ENCODE measurements at places on chromosomes 13 and 19.

- DNase-seq, result no peak
Observed at GRCh38 chr13:49567491-49567890, 17.9 kb downstream of the RCBTB1 start.

DNA sequence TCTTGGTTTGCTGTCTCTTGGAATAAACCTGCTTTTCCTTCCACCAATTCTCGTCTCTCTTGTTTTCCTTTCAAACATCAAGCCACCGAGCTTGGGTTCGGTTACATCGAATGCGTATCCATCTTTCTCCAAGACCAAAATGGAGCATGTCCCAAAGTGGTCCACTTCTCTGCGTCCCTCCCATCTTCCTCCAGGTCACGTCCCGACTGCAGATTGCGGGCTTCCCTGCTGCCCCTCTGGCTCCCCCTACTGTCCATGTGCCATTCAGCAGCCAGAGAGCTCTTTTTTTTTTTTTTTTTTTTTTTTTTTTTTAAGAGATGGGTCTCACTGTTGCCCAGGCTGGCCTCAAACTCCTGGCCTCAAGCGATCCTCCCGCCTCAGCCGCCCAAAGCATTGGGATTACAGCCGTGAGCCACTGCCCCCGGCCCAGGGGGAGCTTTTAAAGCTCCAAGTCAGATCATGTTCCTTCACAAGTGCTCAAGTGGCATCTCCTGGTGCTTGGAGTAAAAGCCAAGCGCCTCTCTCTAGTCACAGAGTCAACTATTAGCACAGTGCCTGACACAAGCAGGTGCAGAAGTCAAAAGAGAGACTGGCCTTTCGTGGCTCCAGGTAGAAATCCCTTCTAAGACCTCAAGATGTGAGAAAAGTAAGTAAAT, 10.0 kb downstream of the COL5A3 start:
- peak; percentile 84 for DNase-seq

- peak; percentile 55 for DNase-seq
Observed at GRCh38 chr19:16587833-16588823, 15.9 kb upstream of the SLC35E1 start.

DNA sequence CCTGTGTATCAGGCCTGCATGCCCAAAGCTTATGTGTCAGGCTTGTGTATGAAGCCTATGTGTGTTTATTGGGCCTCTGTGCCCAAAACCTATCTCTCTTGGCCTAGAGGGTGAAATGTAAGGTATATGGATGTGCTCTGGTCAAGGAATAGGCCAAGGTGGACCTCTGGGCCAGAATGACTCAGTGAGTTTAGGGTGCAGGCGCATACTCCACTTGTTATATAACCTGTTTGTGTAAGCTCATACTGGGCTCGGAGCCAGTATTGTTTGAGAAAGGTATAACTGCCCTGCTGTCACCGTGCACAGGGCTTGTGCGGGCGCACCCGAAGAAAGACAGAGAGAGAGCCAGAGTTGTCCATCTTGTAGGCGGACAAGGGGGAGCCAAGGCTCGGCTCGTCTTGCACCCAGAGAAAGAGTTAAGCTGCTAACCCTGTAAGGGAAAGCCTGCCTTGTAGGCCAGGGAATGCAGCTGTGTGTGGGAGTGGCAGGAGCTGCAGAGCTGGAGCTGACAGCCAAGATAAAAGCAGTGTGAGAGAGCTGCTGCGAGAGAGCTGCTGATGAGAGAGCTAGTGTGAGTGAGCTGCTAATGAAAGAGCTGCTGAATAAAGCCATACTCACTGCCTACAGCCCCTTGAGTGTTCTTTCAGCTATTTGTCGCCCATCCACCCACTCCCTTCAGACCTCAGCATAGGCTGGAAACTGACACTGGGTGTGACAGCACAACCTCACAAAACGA, 43.4 kb upstream of the N4BP2L1 start:
- DNase-seq, result peak; percentile 89

- DNase-seq, result no peak
Observed at GRCh38 chr13:93345770-93346169, 119.2 kb downstream of the GPC6 start.

DNA sequence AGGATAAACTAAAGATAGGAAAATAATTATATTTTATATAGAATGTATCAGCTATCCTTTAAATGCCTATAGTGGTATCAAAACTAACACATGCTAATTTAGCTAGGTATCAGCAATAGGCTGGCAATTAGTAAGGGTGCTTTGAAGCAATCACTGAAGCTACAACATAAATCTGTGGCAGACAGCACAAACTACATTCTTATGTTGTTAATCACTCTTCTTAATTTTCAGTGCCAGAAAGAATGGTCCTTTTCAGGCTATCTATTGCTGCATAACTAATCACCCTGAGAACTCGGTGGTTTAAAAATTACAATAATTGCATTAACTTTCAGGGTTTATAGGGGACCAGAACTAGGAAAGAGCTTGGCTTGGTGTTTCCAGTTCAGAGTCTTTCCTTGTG, 963.1 kb downstream of the EFNB2 start:
- DNase-seq, result no peak

DNA sequence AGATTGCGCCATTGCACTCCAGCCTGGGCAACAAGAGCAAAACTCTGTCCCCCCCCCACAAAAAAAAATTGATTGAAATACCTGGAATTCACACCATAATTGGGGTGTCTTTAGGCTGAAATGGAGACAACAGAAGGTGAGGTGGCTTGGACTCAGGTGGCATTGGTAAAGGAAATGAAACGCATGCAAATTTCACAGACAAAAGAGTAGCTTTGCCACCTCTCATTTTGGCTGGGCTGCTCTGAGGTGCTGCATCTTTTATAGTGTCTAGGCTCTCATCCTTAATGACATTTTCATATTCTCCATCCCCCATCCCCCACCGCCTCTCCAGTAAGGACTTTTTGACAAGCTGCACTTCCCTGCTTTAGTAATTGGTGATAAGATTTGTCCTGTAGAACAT, 6.9 kb downstream of the UBE2L5 start:
- no peak for DNase-seq

DNA sequence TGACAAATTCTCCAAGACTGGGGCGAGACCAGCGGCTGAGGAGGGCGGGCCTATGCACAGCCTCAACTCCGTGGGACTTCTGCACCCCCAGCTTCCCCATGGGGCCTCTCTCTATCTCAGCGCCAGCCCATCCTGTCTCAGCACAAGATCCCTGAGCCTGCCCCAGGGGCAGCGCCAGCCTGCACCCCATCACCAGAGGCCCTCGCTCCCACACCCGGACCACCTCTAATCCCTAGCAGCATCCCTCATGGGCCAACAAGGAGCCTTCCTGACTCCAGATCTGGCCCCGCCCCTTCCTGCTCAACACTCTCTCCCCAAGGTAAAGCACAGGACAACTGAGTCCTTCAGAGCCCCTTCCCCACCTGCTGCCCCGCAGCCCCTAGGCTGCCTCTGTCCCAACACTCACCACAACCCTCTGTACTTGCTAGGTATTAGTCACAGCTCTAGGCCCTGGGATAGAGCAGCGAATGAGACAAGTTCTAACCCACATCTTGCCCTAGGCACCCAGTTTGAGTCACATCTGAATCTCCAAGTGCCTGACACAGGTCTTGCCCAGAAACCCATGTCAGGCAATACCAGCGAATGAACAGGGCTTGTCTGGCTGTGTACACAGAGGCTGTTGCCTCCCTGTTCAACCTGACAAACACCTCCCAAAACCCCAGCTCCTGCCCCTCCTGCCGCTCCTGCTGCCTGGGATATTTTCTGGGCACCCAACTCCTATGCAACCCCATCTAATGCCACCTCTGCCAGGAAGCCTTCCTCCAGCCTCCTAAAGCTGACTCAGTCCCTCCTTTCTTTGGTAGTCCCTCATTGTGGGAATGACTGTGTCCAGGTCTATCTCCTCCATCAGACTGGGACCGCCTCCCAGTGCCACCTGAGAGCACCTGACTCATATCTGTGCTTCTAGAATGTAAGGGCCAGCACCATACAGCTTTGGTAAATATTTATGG, 18.6 kb downstream of the GRIK5 start:
- no peak for DNase-seq

- DNase-seq, result peak; percentile 67
Observed at GRCh38 chr19:36686365-36687213, 823 bp upstream of the ZNF567 start.

GRCh38 chr19:18700501-18701249, 17.2 kb downstream of the CRTC1 start:
- peak; percentile 71 for DNase-seq

GRCh38 chr19:50207730-50208129, 4.3 kb downstream of the MYH14 start:
- DNase-seq, result no peak

GRCh38 chr13:43564952-43565351, 221.8 kb downstream of the ENOX1 start:
- DNase-seq, result no peak

- no peak for DNase-seq
Observed at GRCh38 chr13:27372896-27373295, 51.5 kb upstream of the GTF3A start.

DNA sequence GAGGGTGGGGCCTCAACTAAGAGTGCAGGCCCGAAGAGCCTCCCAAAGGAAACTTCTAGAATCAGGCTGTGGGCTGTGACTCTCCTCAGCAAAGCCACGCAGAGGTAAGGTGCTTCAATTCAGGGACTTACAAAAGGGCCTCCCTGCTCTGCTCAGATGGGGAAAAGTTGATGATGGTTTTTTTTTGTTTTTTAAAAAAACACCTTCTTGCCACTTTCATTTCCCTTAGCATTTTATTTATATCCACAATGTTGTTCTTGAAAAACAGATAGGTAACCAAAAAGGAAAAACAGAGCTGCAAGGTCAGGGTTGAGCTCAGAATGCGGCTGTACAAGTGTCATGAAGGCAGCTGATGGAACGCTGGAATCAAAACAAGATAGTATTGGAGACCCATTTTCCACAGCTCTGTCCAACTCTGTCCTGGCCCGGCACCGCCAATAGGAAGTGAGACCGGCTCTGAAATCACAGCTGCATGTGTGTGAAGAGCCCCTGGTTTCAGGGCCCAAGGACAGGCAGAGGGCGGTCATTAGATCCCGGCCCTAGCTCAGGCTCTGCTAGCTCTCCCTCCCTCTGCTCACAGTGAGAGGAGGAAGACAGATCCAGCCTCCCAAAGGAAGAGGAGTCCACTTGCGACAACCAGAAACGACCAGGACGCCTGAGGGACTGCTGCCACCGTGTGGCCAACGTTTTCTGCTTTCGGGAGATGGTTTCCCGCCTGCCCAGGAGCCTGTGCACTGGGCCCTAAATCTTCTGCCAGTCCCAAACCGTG, 58.3 kb downstream of the KLF2 start:
- peak; percentile 97 for DNase-seq

- DNase-seq, result peak; percentile 55
Observed at GRCh38 chr13:44768775-44769581, 192.8 kb upstream of the TSC22D1 start.

DNA sequence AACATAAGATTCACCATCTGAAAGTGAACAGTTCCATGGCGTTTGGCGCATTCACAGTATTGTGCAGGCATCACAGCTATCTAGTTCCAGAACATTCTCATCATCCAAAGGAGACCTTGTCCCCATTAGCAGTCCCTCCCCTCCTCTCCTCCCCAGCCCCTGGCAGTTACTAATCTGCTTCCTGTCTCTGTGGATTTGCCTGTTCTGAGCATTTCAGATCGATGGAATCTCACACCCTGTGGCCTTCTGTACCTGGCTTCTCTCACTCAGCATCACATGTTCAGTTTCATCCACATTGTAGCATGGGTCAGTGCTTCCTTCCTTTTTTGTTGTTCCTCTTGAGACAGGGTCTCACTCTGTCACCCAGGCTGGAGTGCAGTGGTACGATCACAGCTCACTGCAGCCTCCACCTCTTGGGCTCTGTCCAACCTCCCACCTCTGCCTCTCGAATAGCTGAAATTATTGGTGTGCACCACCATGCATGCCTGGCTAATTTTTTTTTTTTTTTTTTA, 34.6 kb downstream of the CRTC1 start:
- no peak for DNase-seq

GRCh38 chr13:91359631-91360030, 12.1 kb downstream of the MIR17HG start:
- no peak for DNase-seq

DNA sequence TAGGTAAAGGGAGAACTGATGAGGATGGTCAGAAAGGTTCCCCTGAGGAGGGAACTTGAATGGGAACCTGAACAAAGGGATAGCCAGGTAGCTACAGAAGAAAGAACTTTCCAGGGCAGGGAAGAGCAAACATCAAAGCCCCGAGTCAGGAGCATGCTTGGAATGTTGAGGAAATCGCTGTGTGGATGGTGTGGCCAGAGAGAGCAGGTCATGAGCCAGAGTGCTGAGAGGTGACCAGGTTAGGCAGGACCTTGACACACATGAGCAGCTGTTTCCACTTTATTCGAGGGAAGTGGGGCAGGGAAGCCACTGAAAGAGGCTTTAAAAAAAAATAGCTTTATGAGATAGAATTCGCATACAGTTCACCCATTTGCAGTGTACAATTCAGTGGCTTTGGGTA, 4.4 kb downstream of the RAB8A start:
- DNase-seq, result no peak

DNA sequence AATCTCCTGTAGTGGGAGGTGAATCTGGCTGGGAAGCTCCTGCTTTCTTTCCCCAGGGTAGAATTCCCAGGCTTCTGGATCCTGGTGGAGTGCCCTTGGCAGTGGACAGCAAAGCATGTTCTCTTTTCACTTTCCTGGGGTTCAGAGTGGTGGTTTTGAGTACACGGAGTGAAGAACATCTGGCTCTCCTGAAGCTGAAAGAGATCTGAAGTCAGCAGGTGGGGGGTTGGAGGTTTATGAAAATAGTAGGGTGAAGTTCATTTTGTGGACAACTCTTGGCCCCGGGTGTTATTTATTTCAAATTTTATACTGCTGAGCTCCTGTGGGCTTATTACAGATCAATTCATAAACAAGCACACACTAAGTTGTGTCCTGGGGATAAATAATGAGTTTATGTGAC, 497.3 kb downstream of the KLF5 start:
- DNase-seq, result peak; percentile 36

DNA sequence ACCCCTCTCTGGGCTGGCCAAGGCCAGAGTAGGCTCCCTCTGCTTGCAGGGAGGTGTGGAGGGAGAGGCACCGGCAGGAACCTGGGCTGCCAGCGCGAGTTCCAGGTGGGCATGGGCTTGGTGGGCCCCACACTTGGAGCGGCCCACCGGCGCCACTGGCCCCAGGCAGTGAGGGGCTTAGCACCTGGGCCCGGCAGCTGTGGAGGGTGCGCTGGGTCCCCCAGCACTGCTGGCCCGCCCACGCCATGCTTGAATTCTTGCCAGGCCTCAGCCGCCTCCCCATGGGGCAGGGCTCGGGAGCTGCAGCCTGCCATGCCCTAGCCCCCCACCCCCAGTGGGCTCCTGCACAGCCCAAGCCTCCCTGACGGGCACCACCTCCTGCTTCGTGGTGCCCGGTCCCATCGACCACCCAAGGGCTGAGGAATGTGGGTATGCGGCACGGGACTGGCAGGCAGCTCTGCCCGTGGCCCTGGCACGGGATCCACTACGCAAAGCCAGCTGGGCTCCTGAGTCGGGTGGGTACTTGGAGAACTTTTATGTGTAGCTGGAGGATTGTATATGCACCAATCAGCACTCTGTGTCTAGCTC, 1648.0 kb downstream of the OLFM4 start:
- no peak for DNase-seq

DNA sequence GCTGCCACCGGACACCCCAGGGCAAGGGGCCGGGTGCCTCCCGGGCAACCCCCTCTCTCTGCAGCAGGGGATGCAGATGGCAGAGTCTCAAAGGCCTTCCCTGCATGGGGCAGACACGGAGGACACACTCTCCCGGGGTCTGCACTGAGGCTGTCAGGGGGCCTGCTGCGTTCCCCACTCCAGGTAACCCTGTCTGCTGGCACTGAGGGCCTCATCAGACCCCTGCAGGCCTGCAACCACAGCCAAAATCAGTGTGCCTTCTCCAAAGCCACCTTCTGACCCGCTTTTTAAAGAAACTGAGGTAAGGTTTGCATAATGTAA, 93.9 kb downstream of the GNG7 start:
- no peak for DNase-seq

- DNase-seq, result peak; percentile 4
Observed at GRCh38 chr13:77429320-77430142, 102.6 kb upstream of the MYCBP2 start.
